Left cardiac atrium (tissue), 4 donors: ENCODE measurements at places on chromosomes 4 and X.

DNA sequence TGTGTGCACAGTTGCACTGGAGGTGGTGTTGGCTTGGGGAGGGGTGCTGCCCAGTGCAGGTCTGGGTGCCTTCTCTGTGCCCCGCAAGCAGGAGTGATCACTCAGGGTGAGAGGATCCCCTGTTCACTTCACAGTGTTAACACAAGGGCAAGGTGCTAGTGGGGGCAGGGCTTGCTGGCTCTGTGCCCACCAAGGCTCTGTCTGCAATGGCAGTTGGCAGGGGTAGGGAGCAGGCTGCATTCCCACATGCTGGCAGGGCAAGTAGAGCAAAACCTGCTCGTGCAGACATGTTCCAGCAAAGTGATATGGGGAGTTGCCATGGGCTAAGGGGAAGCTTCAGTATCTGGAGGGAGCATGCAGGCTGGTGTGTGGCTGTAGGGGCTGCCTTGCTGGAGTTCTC is 428.0 kb downstream of the ZNF674 start:
- DNase-seq: no peak

DNA sequence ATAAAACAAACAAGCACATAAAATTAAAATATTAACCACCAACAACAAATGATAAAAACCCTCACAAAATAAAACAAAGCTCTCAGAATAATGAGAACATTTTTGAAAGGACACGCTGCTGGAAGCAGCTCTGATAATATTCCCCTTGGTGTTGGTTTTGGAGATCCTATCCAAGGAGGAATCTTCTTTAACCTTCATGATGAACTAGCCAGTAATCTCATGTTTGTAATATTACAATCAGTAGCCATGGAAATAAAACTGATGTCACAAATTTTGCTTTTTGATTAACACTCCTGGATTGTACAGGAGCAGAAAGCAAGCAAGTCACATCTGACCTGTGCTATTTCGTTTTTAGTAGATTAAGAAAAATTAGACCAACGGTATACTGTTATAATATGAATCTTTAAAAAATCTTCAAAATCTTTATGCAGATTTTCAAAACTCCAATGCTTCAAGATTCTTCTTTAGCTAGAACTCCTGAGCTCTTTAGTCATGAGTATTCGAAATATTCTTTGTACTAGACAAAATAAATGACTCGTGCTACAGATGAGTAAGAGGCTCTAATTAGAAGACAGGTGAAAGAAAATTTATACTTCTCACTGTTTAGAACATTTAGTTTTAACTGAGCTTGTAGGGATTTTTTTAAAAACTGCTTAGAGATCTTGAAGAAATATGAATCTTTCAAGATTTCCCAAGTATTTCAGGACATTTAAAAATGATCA is 154.1 kb downstream of the RASL11B start:
- no peak for DNase-seq

GRCh38 chrX:54043056-54043455 is 1.2 kb downstream of the PHF8 start:
- DNase-seq: no peak

- no peak for DNase-seq
Measured at GRCh38 chr4:188198982-188199792, 59.9 kb downstream of the TRIML1 start.

DNA sequence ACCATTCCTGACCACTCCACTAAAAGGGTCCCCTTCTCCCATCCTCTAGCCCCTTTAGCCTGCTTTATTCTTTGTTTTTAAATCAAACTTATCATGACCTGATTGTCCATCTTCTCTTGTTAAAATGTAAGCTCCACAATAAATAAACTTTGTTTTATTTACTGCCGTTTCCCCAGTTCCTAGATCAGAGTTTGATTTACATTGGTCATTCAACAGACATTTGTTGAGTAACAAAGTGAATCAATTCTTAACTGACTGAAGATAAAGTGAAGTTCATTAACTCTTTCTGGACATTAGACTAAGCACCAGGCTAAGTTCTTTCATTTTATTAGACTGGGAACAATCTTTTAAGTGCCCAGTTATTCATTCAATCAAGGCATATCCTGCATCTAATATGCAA is 263.2 kb upstream of the FTHL17 start:
- no peak for DNase-seq

GRCh38 chr4:72566464-72566972 is 2.5 kb downstream of the ADAMTS3 start:
- DNase-seq: no peak

GRCh38 chr4:108372681-108373080 is 203.9 kb upstream of the LEF1 start:
- no peak for DNase-seq

DNA sequence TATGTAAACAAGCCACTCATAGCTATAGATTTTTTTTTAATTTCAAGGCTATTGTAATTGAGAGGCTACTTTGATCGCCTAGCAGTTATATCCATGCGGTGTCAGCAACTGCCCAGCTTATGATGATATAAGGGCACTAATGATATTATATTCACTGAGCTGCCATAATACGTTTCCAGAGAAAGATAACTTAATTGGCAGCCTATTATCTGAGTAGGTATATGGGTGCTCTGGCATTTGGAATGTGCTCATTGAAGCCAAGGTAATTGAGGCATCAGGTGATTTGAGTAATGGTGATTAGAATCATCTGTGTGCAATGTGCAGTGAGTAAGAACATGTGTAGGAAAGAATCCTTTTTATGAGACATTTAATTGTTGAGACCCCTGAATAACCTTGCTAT is 490.0 kb downstream of the CENPC start:
- no peak for DNase-seq
